ENCODE measurements at places on chromosomes 5 and 9.

- peak; percentile 89 for DNase-seq
These were observed 80.0 kb upstream of the TUT7 start for GRCh38 chr9:86434039-86434726.

- peak; percentile 73 for DNase-seq
These were observed 96.5 kb upstream of the ERCC6L2 start for GRCh38 chr9:95778957-95779356.

GRCh38 chr5:168434746-168435321, 51.4 kb upstream of the RARS1 start:
- DNase-seq, result peak; percentile 34

DNA sequence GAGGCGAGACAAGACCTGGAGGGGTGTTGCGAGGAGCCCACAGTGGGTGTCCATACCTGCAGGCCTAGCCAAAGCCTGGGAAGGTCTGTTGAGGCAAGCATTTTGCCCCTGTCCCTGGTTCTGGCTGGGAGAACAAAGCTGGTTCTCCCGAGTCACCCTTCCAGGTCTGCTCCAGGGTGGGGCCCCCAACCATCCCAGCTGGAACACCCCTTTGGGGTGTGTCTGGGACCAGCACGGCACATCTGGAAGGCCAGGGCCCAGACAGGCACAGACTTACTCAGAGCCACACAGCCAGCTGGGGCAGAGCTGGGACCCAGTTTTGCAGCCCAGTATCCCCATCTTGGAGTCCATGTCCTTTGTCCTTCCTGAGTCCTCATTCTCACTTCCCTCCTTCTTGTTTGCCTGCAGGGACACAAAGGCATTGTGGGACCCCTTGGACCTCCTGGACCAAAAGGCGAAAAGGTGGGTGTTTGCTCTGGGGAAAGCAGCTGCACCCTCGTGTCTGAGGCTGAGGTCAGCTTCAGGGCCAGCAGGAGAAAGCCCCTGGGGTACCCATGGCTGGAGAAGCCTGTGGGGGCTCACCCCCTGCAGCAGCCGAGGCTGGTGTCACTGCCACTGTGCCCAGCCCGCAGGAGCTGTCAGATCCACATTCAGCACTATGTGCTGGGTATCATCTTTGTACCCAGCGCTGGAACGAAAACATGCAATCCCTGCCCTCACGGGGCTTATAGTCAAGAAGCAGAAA, 38.4 kb upstream of the ORM1 start:
- DNase-seq, result no peak

DNA sequence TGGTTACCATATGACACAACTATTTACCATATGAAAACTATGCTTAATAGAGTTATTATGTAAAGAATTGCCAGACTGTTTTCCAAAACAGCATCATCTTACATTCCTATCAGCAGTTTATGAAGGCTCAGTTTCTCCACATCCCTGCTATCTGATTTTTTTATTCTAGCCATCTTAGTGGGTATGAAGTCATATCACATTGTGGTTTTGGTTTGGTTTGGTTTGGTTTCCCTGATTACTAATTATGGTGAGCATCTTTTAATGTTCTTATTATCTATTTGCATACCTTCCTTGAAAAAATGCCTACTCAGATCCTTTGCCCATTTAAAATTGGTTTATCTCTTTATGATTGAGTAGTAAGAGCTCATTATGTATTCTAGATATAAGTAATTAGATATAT, 199.4 kb upstream of the NFIL3 start:
- no peak for DNase-seq

DNA sequence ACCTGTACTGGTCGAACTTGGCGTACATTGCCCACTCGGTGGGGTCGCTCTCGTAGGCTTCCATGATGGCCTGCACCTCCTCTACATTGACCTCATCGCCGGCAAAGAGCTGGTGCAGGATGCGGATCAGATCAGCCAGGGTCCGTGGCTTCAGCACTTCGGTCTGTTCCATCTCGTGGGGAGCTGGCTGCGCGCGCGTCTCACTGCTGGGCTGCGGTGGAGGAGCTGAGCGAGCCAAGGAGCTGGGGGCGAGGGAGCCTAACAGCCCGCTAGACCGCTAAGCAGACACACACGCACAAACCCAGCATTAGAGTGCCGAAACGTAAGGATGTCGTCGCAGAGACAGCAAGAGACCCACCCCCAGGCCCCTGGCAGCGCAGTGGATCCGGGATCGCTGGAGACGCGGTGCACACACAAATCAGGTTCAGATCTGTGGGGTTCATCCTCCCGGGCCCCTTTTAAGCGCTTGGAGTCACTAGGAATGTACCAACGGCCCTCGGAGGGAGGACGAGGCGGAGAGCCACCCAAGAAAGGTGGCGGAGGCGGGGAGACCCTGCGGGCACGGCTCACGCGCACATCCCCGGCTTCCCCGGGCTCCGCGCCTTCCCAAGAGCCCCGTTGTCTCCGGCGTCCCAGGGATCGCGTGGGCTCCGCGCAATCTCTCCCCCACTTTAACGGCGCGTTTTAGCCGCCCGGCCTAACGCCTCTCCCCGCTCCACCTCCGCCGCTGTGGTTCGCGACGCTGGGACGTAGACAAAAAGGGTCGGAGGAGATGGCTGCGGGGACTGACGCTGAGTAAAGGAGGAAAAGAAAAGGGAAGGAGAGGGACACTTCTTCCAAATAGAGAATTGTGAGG, at the start of gene CDO1:
Gene CDO1 (minus strand): TSS at position 434 of the 856 bp plus-strand sequence. CDS start 262 bp downstream, at position 172.
- peak; percentile 69 for DNase-seq

GRCh38 chr9:33175649-33176325, 8.7 kb upstream of the B4GALT1 start:
- DNase-seq, result no peak

- no peak for DNase-seq
These were observed 202.7 kb downstream of the SEMA6A start for GRCh38 chr5:116371935-116372334.

DNA sequence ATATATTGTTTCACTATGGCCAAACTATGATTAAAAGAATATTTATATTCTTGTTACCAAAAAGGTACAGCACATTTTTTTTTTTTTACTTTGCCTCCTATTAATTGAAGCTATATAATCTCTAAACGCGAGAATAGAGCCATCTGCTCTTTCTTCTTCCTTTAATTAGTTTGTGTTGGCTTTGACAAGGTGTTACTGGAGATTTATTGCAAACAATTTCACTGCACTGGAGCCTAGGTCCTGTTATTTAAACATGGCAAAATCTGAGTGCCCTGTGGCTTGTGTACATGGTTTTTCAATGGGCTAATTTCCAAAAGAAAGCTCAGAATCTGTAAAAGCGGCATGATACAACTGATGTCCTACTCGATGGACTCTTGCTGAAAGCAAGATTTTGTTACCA, 40.8 kb upstream of the GABRG2 start:
- no peak for DNase-seq

DNA sequence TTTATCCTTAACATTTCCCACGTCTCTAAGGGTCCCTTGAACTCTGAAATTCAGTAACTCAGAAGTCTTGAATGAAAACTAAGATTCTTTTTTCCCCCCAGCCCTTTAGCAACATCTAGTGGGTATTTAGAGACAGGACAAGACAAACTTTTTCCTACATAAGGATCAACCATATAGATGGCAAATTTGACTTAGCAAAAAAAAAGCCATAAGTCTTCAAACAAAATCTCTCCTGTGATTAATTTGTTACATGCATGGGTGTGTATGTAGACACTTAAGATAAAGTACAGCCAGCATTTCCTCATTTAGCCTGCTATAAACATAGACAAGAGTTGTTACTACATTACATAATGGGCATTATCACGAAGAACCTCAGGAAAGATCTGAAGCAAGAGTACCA, 29.1 kb upstream of the ANKRD31 start:
- peak; percentile 57 for DNase-seq

- DNase-seq, result peak; percentile 51
These were observed 148.9 kb downstream of the DOCK2 start for GRCh38 chr5:169785771-169786618.

DNA sequence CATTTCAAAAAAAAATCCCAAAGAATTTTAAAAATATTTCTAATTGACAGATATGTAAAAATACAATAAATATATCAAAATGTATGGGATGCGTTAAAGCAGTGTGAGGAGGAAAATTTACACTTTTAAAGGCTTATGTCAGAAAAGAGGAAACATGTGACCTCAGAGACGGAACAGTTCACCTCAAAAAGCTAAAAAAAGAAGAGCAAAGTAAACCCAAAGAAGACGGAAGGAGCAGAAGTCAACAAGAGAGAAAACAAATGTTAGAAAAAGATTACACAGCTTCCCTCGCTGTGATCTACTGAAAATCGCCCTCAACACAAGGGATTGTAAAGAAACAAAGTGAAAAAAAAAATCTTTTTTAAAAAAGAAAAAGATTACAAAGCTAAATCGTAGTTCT, 186.9 kb downstream of the AUH start:
- DNase-seq, result no peak

GRCh38 chr9:99353408-99353807, 131.3 kb downstream of the SEC61B start:
- DNase-seq, result peak; percentile 96

GRCh38 chr9:14089051-14089803, 224.7 kb downstream of the NFIB start:
- no peak for DNase-seq

- peak; percentile 99 for DNase-seq
These were observed 146.2 kb downstream of the GOLPH3 start for GRCh38 chr5:32027717-32028458.

DNA sequence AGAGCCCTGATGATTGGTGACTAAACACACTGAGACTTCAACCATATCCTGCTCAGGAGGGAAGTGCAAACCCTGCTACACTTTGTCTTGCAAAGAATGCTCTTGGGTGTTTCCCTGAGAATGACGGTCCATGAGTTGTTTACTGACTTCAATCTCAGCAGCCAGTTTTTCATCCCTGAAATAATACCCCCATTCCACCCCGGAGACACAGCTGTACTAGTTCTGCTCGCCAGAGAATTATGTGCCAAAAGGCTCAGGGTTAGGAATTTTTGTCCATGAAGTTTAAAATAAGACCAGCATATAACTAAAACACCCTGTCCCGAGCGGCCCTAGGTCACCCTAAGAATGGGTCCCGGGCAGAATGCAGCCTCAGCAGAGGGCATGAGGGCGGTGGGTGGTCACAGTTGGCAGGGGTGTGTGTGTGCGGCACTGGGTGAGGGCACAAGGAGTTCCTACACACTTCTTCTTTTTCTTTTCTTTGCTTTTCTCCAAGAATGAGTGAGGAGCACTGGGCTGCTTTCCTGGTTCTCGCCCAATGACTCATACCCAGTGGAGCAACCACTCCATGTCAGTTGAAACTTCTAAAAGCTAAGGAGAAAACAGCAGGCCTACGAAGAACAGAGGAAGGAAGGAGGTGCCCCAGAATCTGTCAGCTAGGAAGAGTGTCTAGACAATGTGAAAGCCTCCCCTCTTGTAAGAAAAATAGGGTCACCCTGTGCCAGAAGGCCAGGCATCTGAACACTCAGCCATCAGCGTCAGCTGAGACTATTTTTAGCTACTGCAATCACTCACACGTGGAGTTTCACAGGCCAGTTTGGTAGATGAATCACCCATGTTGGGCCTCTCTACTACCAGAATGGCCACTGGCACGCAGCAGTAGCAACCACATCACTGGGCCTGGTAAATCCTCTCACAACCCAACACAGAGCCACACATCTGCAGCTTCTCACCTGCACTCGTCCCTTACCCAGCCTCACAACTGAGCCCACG, 105.9 kb downstream of the DPYSL3 start:
- peak; percentile 100 for DNase-seq

DNA sequence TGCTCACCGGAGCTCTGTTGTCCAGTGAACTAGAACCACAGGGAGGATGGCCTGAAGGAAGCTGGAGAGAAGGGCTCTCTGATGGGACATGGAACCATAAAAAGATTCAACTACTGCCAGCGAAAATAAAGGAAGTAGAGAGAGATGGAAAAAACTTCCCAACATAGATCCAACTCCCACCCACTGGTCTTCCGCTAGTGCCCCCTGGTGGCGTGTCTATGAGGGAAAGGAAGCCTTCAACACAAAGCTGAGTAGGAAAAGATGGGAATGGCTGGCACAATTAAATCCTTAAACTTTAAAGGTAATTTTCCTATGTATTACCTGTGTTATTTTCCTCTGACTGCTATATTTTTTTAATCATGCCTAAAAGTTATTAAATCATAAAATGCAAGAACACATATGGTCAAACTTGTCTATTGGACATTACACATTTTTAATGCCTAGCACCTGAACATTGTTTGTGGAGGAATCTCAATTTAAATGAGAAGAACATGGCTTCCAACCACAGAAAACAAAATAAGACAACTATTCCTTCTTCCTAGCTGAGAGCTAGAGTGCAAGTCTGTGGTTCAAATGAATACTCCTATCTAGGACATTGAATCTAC, 51.5 kb downstream of the CEP120 start:
- DNase-seq, result peak; percentile 39

GRCh38 chr5:140020601-140021177, 22.4 kb downstream of the NRG2 start:
- peak; percentile 42 for DNase-seq

GRCh38 chr5:170363671-170364070, 25.5 kb downstream of the KCNMB1 start:
- no peak for DNase-seq

DNA sequence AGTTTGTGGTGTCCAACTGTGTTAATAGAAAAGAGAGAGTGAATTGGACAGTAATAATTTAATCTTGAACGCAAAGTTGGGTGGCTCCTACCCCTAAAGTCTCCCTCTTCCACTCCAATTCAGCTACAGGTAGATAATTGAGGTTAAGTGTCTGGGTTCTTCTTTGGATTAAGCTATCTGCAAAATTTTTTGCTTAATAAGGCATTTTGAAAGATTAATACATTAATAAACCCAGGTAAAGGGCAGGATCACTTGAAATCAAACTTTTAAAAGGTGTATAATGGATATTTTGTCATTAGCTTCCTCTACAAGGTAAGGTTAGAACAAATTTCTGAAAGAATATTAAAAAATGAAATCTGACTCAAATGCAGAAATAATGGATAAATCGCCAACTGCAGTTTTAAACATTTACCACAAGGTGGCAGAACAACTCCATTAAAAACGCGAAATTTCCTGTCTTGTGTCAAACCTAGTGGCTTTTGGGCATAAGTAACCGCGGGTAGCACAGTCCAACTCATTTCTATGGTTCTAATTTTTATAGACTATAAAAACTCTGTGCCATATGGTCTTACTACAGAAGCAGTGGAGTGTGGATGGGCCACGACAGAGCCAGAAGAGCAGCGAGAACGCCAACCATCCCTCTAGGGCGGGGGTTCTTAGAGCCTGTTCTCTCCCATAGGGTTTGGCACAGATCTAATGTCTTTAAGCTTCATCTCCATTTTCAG, 276.5 kb downstream of the ARHGEF28 start:
- peak; percentile 85 for DNase-seq

GRCh38 chr9:78363221-78363620, 66.3 kb downstream of the PSAT1 start:
- peak; percentile 63 for DNase-seq

- no peak for DNase-seq
These were observed 304.1 kb downstream of the CWC27 start for GRCh38 chr5:65072850-65073249.

- DNase-seq, result no peak
These were observed 119.5 kb upstream of the PLCXD3 start for GRCh38 chr5:41629897-41630296.

GRCh38 chr9:36874921-36875320, 159.1 kb downstream of the PAX5 start:
- DNase-seq, result peak; percentile 10
